ENCODE measurements at places on chromosomes 6 and 20.

- DNase-seq: no peak
Observed at GRCh38 chr6:170087941-170088581, 202.8 kb downstream of the DLL1 start.

DNA sequence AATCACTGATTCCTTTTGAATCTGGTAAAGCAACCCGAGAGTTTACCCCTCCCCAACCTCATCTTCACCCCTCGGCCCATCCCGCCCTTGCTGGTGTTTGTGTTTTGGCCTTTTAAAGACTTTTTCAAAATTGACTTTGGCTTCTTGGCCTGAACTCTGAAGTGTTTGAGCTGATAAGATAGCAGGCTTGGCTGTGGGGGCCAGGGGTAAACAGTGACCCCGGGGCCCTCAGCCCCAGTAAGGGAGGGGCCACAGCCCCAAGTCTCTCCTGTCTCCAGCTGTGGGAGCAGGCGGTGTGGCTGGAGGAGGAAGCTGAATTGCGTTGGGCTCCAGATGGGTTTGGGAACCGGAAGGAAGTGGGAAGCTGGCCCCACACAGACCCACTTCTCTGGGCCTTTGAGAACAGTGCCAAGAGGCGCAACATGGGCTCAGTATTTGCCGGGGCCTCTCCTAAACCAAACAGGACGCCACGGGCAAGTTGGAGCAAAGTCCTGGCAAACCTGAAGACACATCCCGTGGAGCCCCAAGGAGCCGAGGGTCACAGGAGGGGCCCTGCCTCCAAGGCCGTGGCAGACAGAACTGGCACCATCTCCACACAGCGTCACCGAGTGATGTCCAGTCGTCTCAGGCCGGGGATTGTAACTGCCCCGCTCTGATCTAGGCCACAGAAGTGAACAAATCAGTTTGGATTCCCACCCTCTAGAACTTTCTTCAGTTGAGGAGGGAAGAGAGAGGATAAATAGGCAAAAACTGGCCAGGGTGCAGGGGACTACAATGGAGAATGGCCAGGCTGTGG, 54.3 kb upstream of the PTPN1 start:
- no peak for DNase-seq

DNA sequence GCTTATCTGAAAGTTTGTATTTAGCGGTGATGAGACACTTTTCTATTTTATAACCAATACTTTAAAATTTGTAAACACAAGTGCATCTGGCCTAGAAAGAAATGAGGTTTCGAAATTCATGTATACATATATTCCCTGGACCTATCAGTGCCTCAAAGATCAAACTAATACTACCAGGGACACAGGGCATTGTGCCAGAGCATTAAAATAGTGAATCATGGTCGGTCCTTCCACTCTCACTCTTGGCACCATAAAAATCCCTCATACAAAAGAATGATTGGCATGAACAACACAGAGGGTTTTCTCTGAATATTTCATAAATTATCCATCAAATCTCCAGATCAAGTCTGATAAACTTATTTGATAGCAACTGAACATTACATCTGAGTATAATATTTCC, 62.0 kb downstream of the MMUT start:
- no peak for DNase-seq

DNA sequence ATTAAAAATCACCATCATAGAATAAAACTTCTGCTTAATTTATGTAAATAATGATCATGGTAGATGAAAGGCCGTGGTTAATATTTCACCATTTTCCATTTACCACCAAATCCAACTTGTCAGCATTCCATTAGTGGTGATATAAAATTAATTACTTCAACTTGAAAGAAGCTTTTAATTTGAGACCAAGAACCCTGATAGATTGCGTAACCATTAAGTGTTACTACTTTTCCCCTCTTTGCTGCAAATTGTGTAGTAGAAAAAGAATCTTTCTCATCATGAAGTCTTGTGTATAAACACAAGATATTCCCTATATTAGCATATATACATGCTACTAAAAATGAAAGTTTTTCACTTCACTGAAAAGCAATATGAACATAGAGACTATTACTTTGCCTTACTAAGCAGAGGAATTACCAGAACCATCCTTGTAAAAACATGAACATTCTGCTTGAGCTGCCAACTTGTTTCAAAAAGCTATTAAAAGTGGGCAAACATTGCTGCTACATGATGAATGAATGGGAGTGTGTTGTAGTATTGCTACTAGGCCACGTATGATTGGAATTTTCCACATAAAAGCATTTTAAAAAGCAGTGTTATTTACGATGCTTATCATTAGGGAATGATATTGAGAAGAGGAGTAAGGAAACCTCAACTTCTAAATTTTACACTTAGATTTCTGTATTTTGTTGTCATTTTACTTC, 35.0 kb downstream of the STX11 start:
- no peak for DNase-seq

- DNase-seq: peak; percentile 70
Observed at GRCh38 chr20:24798930-24799705, 150.0 kb upstream of the CST7 start.

DNA sequence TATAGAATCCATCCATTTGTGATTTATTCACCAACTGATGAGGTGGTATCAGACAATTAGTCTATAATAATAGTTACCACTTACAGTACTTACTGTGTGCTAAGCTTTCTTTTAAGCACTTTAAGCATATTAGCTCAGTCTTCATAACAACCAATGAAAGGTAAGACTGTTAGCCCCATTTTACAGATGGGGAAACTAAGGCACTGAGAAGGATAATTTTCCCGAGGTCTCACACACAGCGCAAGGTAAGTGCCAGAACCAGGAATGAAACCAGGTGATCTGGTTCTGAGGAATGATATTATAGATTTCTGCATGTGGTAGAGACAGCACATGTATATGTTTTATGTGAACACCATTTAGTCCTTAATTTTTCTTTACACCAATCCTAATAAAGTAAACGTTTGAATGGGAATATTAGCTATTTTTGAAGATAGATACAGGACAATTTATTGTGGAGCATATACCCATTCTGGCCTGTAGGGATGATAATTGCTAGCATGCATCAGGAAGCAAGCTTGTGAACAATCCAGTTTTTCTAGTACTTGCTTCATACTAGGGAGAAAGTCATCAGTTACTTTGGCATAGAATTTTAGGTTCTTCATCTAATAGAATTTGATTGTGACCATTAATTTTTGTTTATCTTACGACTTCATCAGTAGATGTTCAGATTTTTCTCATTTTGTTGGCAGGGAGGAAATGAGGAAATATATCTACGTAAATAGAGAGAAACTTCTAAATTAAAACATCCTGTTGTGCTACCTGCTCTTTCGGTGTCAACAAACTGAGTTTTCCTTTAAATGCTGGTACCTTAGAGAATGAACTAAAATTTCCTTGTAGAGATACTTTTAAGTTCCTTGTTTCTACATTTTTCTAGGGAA, 3.0 kb downstream of the YWHAB start:
- no peak for DNase-seq

GRCh38 chr20:32571566-32571965, 13.6 kb downstream of the NOL4L start:
- DNase-seq: no peak

- DNase-seq: peak; percentile 82
Observed at GRCh38 chr6:118551063-118552053, 3.3 kb downstream of the PLN start.

- DNase-seq: peak; percentile 60
Observed at GRCh38 chr20:6575912-6576401, 191.5 kb upstream of the BMP2 start.

DNA sequence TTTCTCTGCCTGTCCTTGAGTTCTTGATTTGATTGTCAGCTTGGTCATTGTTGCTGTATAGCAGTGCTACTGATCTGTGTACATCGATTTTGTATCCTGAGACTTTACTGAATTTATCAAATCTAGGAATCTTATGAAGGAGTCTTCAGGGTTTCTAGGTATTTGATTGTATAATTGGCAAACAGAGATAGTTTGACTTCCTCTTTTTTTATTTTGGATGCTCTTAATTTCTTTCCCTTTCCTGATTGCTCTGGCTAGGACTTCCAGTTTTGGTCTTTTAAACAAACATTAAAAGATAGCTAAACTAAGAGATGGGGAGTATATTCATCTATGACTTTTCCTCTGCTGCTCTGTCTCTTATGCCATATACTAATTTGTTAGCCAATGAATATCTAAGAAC, 62.4 kb downstream of the NCOA7 start:
- no peak for DNase-seq

- DNase-seq: no peak
Observed at GRCh38 chr6:131322125-131322524, 186.9 kb downstream of the AKAP7 start.

GRCh38 chr20:49928411-49929141, 7.6 kb upstream of the RNF114 start:
- DNase-seq: peak; percentile 80

GRCh38 chr20:31559704-31560093, 45.4 kb upstream of the ID1 start:
- no peak for DNase-seq

- no peak for DNase-seq
Observed at GRCh38 chr6:17628873-17629272, 28.8 kb downstream of the FAM8A1 start.

DNA sequence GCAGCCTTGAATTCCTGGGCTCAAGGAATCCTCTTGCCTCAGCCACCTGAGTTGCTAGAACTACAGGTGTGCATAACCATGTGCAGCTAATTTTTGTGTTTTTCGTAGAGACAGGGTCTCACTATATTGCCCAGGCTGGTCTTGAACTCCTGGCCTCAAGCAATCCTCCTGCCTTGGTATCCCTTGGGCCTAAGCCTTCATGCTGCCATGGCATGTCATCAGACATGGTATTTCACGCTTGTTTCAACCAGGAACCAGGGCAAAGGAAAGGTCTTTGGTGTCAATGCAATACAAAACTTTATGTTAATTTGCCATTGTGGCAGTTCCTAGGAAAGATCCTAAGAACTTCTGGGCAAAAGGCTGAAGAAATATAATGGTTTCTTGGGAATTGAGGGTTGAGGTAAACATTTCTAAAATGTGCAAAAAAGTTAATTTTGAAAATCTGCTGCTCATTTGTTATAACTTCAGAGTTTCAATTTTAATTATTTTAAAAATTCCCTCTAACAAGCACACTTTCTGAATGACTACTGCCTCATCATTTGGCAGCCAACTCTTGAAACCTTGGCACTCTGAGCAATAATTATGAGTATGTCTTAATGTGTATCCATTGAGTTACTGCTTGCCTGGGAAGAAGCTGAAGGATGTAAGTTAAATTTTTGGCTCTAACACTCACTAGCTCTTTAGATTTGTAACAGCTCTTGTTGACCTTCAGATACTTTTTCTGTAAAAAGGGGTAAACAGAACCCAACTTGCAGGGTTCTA, 154.1 kb downstream of the GJA10 start:
- DNase-seq: no peak

DNA sequence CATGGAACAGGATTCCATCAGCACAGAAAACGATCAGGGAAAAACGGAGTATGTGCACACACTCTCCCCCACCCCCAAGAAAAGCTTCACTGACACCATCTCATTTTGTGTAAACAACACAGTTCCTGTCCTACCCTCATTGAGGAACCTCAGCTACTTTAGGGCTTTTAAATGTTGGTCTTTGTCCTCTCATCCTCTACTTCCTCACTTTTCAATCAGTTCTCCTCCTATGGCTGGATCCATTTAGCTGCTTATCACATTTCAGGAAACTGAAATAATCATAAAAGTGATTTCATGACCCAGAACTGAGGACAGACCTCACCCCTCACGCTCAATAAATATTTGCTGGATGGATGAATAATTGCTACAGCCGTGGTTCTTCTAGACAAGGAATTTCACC, 33.1 kb upstream of the PNRC1 start:
- no peak for DNase-seq

DNA sequence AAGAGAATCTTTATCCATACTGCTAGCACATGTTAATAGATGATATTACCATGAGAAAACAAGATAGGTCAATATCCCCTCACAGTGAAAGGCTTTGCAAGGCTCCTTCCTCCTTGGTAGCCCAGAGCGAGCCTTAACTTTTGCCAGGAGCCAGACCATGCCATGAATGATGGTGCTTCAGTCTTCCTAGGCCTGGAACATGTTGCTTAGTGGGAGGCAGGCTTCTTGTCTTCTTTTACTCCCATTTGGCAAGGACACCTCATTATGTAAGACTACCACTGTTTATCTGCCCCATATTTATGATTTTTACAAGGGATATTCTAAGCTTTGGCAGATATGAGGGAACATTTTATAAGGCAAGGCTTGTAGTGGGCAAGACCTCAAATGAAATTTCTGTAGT, 90.8 kb downstream of the GJA1 start:
- DNase-seq: no peak

GRCh38 chr6:168280899-168281245, 38.7 kb downstream of the DACT2 start:
- no peak for DNase-seq

- peak; percentile 32 for DNase-seq
Observed at GRCh38 chr6:90294989-90295853, 1.4 kb downstream of the BACH2 start.

DNA sequence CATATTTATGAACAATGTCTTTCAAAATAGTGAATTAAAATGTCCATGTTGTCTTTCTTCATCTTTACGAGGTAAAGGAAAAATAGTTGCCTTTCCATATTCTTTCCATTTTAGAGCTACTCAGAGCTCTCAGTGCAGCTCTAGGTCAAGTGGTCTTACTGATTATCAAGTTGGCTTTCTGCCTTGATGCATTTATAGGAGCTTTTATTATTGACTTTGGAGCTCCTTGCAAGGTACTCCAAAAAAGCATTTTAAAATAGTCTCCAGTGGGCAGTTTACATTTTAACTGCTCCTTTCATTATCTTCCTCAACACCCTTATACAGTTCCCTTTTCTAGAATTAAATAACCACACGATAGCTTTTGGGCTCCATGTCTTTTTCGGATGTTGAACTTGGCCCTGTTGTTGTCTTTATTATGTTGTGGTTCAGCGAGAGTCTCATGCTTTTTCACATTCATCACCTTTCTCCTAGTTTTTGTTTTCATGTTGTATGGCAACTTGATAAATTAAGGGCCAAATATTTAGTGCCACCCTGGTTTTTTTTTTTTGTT, 122.9 kb downstream of the CLIC5 start:
- no peak for DNase-seq

DNA sequence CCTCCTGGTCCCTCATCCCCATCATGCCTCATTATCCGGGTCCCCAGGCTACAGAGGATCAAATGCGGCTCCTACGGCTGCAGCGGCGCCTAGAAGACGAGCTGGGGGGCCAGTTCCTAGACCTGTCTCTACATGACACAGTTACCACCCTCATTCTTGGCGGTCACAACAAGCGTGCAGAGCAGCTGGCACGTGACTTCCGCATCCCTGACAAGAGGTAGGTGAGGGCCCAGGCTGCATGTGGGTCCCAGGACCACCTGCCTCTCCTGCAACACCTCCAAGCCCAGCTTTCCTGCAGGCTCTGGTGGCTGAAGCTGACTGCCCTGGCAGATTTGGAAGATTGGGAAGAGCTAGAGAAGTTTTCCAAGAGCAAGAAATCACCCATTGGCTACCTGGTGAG, 8.2 kb upstream of the PTPRA start:
- DNase-seq: no peak

- DNase-seq: no peak
Observed at GRCh38 chr20:20692587-20692986, 19.9 kb downstream of the RALGAPA2 start.

- DNase-seq: peak; percentile 43
Observed at GRCh38 chr6:43984442-43985321, 142.6 kb downstream of the MRPL14 start.

GRCh38 chr6:134413241-134413643, 95.3 kb upstream of the SGK1 start:
- no peak for DNase-seq

GRCh38 chr6:13534536-13534935, 39.9 kb upstream of the SIRT5 start:
- no peak for DNase-seq

All from fibroblast of upper back skin (primary cell).